ENCODE measurements at places on chromosomes 5 and 9.

DNA sequence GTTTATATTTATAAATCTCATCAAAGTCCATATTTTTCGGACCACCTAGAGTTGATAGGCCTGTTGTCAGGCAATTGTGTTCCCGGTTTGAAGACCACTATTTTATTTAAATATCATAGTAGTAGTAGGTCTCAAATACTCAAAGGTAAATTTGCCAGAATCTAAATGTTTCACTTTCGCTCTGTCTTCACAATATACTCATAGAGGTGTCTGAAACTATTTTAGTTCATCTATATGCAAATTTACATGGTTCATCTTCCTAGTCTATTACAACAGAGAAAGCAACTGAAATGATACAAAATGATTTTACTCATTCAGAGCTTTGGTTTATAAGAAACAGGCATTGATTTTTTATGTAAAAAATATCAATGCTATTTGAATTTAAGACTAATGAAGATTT lies 1897.5 kb downstream of the EFNA5 start:
- DNase-seq = no peak

DNA sequence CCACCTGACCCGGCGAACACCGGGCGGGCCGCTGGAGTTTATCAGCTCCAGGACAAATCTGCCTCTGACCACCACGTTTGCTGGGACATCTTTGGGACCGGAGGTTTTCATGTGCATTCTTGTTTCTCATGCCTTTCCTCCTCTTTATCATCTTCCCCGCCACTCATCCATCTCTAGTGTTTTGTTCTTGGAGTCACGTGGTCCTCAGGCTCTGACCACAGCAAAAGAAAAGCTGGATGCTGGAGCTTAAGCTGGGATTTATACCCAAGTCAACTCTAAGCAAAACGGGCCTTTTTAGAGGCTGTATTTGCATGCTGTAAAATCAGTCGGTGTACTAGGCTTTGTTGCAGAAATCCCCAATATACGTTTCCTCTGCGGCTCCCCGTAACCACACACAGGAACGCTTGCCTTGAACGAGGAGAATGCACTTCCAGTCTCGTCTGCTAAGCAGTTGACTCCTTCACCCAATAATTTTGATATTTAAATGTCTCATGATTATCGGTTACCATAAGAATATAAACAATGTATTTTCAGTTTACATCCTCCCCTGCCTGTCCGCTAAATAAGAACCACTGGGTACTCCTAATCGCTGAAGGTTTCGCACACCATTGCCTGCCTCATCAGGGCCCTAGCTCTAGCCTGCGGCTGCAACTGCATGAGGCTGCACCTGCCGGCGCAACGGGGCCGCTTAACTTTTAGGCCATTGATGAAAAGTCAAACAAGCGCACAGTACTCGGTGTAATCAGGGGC lies 560 bp upstream of the NDUFS6 start:
- peak; percentile 71 for DNase-seq

GRCh38 chr5:14588145-14588544 lies 6.6 kb downstream of the OTULINL start:
- DNase-seq = no peak

DNA sequence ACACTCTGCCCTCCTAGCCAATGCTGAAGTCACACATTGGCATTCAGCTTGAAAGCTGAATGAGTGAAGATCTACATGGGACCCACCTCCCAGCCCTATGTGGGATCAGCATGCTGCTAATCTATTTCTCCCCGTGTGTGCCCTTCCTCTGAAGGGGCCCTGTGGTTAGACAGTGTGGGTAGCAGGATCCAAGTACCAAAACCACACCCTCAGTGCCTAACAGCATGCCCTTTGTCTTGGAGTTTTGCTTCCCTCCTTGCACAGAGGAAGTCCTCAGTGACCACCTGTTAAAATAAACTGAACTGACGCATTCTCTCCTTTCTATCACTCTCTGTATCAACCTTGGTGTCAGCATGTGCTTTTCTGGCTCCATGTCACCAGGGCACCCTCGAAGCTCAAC lies 25.0 kb downstream of the SH3TC2 start:
- no peak for DNase-seq

DNA sequence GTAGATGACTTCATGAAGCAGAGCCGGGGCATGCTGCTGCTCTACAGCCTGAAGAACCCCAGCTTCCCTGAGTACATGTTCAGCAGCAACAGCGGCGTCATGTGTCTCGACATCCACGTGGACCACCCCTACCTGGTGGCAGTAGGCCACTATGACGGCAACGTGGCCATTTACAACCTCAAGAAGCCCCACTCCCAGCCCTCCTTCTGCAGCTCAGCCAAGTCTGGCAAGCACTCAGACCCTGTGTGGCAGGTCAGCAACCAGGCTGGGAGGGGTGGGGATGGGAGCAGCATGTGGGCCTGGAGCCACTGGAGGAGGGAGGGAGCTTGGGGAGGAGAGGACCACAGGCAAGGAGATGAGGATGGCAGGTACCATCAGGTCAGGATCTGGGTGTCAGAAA lies 16.2 kb downstream of the ENHO start:
- DNase-seq = no peak

GRCh38 chr5:143837306-143837848 lies 25.4 kb downstream of the HMHB1 start:
- no peak for DNase-seq

- no peak for DNase-seq
Measured at GRCh38 chr5:154997746-154998145, 15.8 kb upstream of the KIF4B start.

GRCh38 chr5:19370655-19371386 lies 617.2 kb downstream of the CDH18 start:
- DNase-seq = no peak

GRCh38 chr5:13664377-13664776 lies 280.1 kb downstream of the DNAH5 start:
- DNase-seq = no peak

- DNase-seq = no peak
Measured at GRCh38 chr5:128408622-128409021, 129.4 kb downstream of the FBN2 start.

DNA sequence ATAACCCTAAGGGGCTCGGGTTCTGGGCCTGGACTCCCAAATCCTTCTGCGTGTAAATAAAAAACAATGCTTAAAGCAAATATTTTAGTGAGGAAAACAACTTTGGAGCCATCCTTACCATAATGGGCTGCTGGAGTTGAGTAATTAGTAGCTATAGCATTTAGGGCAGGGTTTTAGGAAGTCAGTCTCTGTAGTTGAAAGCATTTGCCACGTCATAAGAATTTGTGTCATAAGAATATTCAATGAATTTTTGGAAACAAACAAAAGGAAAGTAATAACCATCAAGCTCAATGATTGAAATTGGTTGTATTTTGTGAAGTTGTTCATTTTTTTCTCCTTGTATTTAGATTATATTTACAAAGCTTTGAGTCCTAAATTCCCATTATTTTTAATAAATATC lies 114.8 kb upstream of the ELL2 start:
- no peak for DNase-seq

- no peak for DNase-seq
Measured at GRCh38 chr5:95809414-95809960, 13.0 kb downstream of the GLRX start.

DNA sequence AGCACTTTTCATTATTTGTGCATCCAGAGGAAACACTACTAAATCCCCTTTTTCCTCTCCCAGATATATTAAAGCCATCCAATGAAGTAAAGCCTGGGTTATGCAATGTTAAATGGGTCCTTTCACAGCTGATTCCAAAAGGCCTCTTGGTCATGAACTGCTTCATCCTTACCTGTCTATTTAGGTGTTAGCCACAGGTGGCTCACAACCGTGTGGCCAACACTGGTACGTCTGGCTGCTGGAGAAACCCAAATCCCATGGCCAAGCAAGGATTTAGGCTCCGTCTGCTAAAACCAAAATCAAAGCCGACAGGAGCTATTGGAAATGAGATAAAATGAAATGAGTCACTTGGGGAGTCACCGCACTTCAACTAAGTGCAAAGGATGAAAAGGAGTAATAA lies 193.9 kb downstream of the ADCY2 start:
- DNase-seq = no peak

GRCh38 chr9:22975951-22976350 lies 529.3 kb downstream of the DMRTA1 start:
- no peak for DNase-seq

DNA sequence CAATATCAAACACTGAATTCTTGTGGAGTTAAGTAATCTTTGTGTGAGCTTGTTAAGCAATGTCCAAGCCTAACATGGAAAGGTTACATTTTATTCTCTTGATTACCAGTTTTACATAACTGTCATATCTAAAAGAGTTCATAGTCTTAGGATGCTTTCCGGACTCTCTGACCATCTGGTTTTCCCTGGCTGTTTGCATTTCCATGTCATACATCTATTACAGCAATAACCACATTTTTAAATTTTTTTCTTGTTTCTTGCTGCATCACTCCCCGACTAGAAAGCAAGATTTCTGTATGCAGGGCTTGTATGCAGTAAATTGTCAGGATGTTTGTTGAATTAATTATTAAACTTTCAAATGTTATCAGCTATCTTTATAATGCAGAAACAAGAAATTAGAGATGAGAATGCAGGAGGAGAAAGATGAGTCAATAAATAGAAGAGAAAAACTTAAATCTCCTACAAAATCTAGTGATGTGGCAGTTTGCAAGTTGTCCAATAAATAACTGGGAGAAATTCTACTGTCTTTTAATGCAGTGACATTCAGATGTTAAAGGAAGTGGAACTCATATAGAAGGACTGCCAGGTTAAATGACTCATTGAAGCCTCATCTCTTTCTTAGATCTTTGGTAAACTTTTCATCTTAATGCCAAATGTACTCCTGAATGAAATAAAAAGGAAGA lies 179.6 kb upstream of the SGCD start:
- no peak for DNase-seq
